ENCODE measurements at places on chromosomes 13 and 19.

DNA sequence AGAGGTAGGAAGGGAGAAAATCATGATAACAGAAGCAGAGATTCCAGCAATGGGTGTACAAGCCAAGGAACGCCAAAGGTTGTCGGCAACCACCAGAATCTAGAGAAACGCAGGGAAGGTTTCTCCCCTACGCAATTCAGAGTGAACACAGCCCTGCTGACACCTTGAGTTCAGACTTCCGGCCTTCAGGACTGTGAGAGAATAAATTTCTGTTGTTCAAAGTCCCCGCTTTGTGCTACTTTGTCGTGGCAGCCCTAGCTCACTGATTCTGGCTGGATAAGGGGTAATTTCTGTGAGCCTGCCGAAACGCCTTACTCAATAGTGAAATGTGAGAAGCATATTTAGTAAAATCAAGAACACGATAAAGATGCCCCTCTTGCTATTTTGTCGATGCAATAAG is 5.3 kb upstream of the CLEC4G start:
- DNase-seq: no peak

- no peak for DNase-seq
Observed at GRCh38 chr19:30228113-30228834, 143.9 kb upstream of the ZNF536 start.

- peak; percentile 84 for DNase-seq
Observed at GRCh38 chr19:7680606-7681339, at the start of gene TRAPPC5. Gene TRAPPC5 (plus strand): TSS chr19:7680833. CDS start chr19:7682254, 1,421 bp downstream.

DNA sequence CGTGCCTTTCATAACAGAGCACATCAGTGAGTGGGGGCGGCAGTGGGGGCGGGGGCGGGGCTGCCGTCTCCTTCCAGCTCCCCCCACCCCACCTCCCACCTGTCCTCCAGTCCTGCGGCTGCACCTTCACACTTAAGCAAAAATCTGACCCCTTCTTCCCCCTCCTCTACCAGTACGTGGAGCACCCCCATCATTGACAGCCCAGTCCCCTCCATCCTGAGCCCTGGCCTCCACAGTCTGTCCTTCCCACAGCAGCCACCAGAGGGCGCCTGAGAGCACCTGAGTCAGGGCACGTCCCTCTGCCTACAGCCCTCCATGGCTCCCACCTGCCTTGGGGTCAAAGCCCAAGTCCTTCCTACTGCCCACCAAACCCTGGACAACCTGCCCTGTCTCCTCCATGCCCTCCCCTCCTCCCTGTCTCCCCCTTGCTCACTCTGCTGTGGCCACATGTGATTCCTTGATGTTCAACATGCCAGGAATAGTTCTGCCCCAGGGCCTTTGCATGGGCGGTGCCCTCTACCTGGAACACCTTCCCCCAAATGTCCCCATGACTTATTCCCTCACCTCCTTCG is 4.0 kb downstream of the EBI3 start:
- peak; percentile 78 for DNase-seq

- DNase-seq: peak; percentile 80
Observed at GRCh38 chr19:10603084-10603872, 16.2 kb upstream of the AP1M2 start.
